ENCODE measurements at places on chromosomes 1 and 21.
A peak's percentile ranks its signal among the peaks of the same experiment; 100 is the strongest.

- H3K36me3 ChIP-seq: no peaks in the 10 kb centered on the region
- H3K4me1 ChIP-seq: no peaks in the 10 kb centered on the region
- no peak overlapping the region for H3K4me3 ChIP-seq
- no peaks in the 10 kb centered on the region for H3K27me3 ChIP-seq
- no peak for DNase-seq
Measured at GRCh38 chr1:231460614-231461013, 38.5 kb upstream of the EGLN1 start.

DNA sequence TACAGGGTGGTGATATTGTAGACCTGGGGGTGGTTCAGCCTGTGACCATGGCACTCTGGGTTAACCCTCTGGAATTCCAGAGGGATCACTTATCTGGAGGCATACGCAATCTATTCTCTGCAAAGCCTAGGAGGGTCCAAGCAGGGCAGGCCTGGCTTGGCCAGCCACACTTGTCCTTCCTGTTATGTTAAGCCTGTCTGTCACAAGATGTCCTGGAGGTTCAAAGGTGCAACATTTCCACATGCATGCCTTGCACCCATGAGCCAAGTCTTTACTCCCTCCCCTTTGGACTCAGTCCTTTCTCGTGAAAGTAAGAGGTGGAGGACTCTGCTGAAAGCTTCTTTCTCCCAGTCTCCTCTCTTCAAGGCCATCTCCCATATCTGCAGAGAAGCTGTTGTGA lies 345.1 kb downstream of the HHIPL2 start:
- no peaks in the 10 kb centered on the region for H3K4me1 ChIP-seq
- no peak overlapping the region for H3K4me3 ChIP-seq
- no peaks in the 10 kb centered on the region for H3K36me3 ChIP-seq
- DNase-seq: no peak
- no peaks in the 10 kb centered on the region for H3K27me3 ChIP-seq

DNA sequence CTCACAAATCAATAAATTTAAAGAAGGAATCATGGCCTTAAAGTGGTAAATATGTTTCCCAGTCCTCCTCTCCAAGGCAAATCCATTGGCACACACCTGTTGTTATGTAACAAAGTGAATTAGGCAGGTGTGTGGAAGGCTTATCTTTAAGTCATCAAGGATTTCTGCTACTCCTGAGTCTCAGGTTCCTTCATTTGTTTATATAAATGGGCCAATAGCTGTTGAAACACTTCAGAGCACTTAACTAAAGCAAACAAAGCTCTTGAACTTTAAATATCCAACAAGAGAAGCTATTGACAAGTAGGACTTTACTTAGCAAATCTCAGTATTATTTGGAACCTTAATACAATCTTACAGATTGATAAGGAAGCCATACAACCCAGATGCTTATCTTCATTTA lies 99.3 kb upstream of the ESRRG start:
- no peak for DNase-seq
- H3K4me3 ChIP-seq: no peak overlapping the region
- H3K4me1 ChIP-seq: no peaks in the 10 kb centered on the region
- peaks cover 21% of the 10 kb centered on the region for H3K27me3 ChIP-seq
- no peak overlapping the region for H3K27ac ChIP-seq

GRCh38 chr1:20240012-20240411 lies 50.7 kb upstream of the VWA5B1 start:
- no peak for DNase-seq
- H3K27me3 ChIP-seq: peaks cover 76% of the 10 kb centered on the region
- H3K36me3 ChIP-seq: no peaks in the 10 kb centered on the region
- H3K27ac ChIP-seq: no peak overlapping the region

DNA sequence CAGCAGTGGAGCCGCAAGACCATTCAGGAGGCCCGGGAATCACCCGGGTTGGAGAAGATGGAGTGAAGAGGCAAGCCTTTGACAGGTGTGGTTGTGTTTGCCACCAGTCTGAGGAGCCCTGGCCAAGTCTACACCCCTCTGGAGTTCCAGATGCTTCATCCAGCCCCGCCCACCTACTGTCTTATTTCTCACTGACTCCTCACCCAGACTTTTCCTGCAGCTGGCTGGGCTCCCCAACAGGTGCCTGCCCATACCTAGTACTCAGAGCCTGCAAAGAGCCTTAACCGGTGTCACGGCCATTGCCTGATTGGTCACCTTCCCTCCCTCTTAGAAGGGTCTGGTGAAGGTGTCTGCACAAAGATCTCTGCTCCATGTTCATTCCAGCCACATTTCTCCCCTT lies 16.0 kb downstream of the SLC9A1 start:
- no peaks in the 10 kb centered on the region for H3K36me3 ChIP-seq
- H3K4me3 ChIP-seq: no peak overlapping the region
- peaks cover 9% of the 10 kb centered on the region for H3K4me1 ChIP-seq
- H3K27me3 ChIP-seq: no peaks in the 10 kb centered on the region
- H3K27ac ChIP-seq: no peak overlapping the region
- no peak for DNase-seq

- H3K27me3 ChIP-seq: no peaks in the 10 kb centered on the region
- no peaks in the 10 kb centered on the region for H3K4me1 ChIP-seq
- no peak for DNase-seq
- H3K4me3 ChIP-seq: no peak overlapping the region
- no peak overlapping the region for H3K27ac ChIP-seq
- H3K36me3 ChIP-seq: no peaks in the 10 kb centered on the region
Measured at GRCh38 chr21:28923439-28923975, 69.2 kb downstream of the LTN1 start.

GRCh38 chr1:157968508-157968907 lies 24.9 kb upstream of the KIRREL1 start:
- H3K36me3 ChIP-seq: no peaks in the 10 kb centered on the region
- H3K4me1 ChIP-seq: peaks cover 68% of the 10 kb centered on the region
- DNase-seq: peak; percentile 80
- H3K27ac ChIP-seq: peak overlapping the region; percentile 92
- H3K27me3 ChIP-seq: no peaks in the 10 kb centered on the region

GRCh38 chr1:58746757-58747156 lies 37.1 kb downstream of the JUN start:
- no peak overlapping the region for H3K27ac ChIP-seq
- peaks cover 18% of the 10 kb centered on the region for H3K4me1 ChIP-seq
- H3K4me3 ChIP-seq: no peak overlapping the region
- no peak for DNase-seq
- H3K27me3 ChIP-seq: no peaks in the 10 kb centered on the region

- peaks cover 4% of the 10 kb centered on the region for H3K4me1 ChIP-seq
- DNase-seq: no peak
- no peaks in the 10 kb centered on the region for H3K36me3 ChIP-seq
Measured at GRCh38 chr21:37522641-37523295, 156.2 kb downstream of the DYRK1A start.

DNA sequence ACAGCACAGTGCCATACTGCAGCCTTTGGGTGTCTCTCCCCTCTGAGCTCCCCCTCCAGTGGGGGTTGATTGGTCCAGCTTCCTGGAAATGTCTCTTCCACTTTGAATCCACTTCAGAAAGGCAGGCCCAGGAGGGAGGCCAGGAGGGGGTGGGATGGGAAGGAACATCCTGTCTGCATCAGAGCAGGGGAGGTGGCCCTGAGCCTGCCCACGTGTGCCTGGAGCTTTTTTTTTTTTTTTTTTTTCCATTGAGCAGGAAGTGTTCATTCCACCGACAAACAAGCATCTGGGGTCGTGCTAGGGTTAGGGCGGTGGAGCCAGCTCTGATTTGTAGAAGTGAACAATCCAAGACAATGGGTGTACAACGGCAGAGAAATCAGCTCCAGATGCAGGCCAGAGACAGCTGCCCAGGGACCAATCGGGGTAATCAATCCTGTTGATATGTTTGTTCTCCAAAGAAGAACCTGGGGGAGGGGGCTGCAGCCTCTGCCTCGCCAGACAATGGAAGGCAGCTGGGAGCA lies 93.3 kb downstream of the SSBP3 start:
- no peaks in the 10 kb centered on the region for H3K36me3 ChIP-seq
- no peak overlapping the region for H3K4me3 ChIP-seq
- H3K27ac ChIP-seq: no peak overlapping the region
- DNase-seq: no peak
- no peaks in the 10 kb centered on the region for H3K4me1 ChIP-seq

- no peaks in the 10 kb centered on the region for H3K36me3 ChIP-seq
- DNase-seq: peak; percentile 76
- no peaks in the 10 kb centered on the region for H3K4me1 ChIP-seq
- no peak overlapping the region for H3K27ac ChIP-seq
Measured at GRCh38 chr1:206489980-206490770, 17.2 kb upstream of the RASSF5 start.

DNA sequence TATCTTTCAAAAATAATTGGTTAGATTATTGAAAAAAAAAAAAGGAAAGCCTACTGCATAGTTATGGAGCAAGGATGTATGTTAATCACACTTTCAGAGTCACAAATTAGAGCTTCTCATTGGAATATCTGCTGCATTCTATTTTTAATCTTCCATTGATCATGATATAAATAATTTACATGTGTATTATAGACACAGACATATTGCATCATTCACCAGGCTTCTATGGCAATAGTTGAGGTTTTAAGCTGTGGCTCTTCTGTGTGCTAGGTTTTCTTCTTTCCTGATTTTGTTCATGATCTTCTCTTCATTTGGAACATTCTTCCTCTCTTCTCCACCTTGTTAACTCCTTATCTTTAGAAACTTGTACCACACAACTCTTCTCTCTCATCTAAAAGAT lies 123.2 kb upstream of the HMCN1 start:
- DNase-seq: no peak
- no peaks in the 10 kb centered on the region for H3K36me3 ChIP-seq
- no peak overlapping the region for H3K27ac ChIP-seq
- H3K27me3 ChIP-seq: no peaks in the 10 kb centered on the region
- no peak overlapping the region for H3K4me3 ChIP-seq

GRCh38 chr21:37551331-37551992 lies 184.9 kb downstream of the DYRK1A start:
- H3K4me3 ChIP-seq: no peak overlapping the region
- H3K4me1 ChIP-seq: peaks cover 35% of the 10 kb centered on the region
- no peak overlapping the region for H3K27ac ChIP-seq
- peak; percentile 28 for DNase-seq
- H3K36me3 ChIP-seq: no peaks in the 10 kb centered on the region

DNA sequence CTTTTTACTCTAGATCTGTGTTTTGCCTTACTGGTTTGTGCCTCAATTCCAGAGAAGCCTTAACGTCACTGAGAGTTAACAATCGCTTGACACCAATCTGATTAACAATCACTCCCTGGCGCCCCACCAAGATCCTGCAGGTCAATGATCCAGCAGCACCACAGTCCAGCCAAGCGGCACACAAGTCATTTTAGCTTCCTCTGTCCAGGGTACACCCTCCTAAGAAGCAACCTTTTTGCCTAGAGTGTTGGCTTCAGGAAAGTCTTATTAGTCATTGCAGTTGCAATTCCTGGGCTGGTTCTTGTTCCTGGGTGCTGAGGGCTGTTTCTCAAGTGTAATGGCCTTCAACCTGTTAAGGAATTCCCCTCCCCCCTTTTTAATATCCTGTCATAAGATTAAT lies 323.0 kb upstream of the USP25 start:
- H3K4me1 ChIP-seq: no peaks in the 10 kb centered on the region

DNA sequence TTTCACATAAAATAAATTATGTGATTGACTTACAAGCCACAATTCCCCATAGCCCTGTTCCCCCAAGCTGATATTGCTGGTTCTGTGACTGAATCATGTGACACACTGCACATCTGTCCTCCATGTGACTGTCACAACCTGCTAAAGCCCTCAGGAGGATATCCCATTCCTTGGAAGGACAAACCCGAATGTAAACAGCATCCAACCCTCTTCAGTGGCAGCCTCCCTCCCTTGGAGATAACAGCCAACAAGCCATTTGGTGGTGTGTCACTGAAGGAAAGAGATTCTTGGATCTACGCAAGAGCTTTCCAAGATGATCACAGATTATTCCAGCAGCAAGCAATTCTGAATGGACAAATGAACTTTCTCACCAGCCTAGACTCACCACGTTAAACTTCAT lies 153.9 kb upstream of the TIAM1 start:
- H3K4me1 ChIP-seq: no peaks in the 10 kb centered on the region
- DNase-seq: no peak
- H3K4me3 ChIP-seq: no peak overlapping the region
- H3K27ac ChIP-seq: no peak overlapping the region

DNA sequence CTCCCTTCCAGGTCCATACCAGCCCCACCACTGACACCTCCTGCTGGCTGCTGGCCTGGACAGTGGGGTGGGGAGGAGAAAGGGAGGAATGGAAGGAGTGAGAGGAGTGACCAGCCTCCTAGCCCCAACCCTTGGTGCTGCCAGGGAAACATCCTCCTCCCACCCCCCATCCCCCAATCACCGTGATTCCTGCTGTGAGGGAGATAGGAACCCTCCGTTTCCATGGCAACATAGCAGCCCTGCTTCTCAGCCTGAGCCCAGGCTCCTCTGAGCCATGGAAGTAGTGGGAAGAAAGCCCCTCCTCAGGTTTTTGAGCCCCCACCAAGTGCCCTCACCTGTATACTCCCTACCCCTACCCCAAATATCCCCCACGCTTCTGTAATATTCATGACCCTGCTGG lies 44.4 kb upstream of the SCMH1 start:
- H3K4me1 ChIP-seq: no peaks in the 10 kb centered on the region
- DNase-seq: no peak
- peaks cover 9% of the 10 kb centered on the region for H3K27me3 ChIP-seq
- no peaks in the 10 kb centered on the region for H3K36me3 ChIP-seq

GRCh38 chr1:27726173-27727044 lies 648 bp downstream of the FAM76A start:
- H3K27me3 ChIP-seq: no peaks in the 10 kb centered on the region
- DNase-seq: peak; percentile 47
- H3K4me1 ChIP-seq: peaks cover 8% of the 10 kb centered on the region
- no peaks in the 10 kb centered on the region for H3K36me3 ChIP-seq
- peak overlapping the region; percentile 88 for H3K27ac ChIP-seq

- H3K36me3 ChIP-seq: no peaks in the 10 kb centered on the region
- no peak overlapping the region for H3K4me3 ChIP-seq
- peaks cover 32% of the 10 kb centered on the region for H3K27me3 ChIP-seq
- H3K4me1 ChIP-seq: no peaks in the 10 kb centered on the region
Measured at GRCh38 chr21:32162727-32163320, 116.0 kb downstream of the MIS18A start.

DNA sequence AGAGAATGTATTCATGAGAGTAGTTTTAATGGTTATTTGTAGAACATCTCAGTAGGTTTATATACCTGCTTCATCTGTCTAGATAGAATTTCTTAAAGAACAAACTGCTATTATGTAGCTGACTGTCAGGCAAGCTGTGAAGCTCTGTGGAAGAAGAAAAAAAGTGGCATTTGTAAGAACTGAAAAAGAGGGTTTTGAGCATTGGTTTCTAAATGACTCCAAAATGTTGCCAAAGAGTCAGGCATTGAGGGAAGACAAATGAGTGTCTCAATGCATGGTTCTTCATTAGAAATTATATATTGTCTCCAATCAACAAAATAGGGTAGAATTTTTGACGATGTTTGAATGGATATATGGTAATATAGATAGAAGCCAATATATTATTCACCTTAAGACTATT lies 1276.1 kb downstream of the KCNT2 start:
- H3K4me3 ChIP-seq: no peak overlapping the region
- no peak for DNase-seq
- no peaks in the 10 kb centered on the region for H3K4me1 ChIP-seq
- no peaks in the 10 kb centered on the region for H3K36me3 ChIP-seq
